Right lobe of liver (tissue), 6 donors: ENCODE measurements at places on chromosomes 6 and 20. TPM values are rescaled to one million over a fixed set of nuclear protein-coding genes. Genes with fewer than 3 reads are reported as not detected.

GRCh38 chr6:135163440-135163738 lies 17.7 kb upstream of the MYB start:
- H3K4me1 ChIP-seq: no peaks in the 10 kb centered on the region
- no peak for DNase-seq
- H3K36me3 ChIP-seq: no peaks in the 10 kb centered on the region
- no peaks in the 10 kb centered on the region for H3K27me3 ChIP-seq

- H3K27me3 ChIP-seq: no peaks in the 10 kb centered on the region
- no peaks in the 10 kb centered on the region for H3K36me3 ChIP-seq
- H3K4me3 ChIP-seq: no peak overlapping the region
- no peak overlapping the region for H3K27ac ChIP-seq
Measured at GRCh38 chr6:113120582-113121285, 736.4 kb upstream of the MARCKS start.

GRCh38 chr20:21237956-21238799 lies 65.0 kb upstream of the XRN2 start:
- H3K4me1 ChIP-seq: no peaks in the 10 kb centered on the region
- H3K27me3 ChIP-seq: no peaks in the 10 kb centered on the region
- DNase-seq: no peak
- H3K27ac ChIP-seq: no peak overlapping the region
- H3K36me3 ChIP-seq: no peaks in the 10 kb centered on the region
- H3K4me3 ChIP-seq: no peak overlapping the region

The PLCB1 gene
- total RNA-seq: 5.0 TPM

GRCh38 chr6:154367336-154367735 lies 10.7 kb upstream of the IPCEF1 start:
- no peak for DNase-seq
- no peak overlapping the region for H3K4me3 ChIP-seq

DNA sequence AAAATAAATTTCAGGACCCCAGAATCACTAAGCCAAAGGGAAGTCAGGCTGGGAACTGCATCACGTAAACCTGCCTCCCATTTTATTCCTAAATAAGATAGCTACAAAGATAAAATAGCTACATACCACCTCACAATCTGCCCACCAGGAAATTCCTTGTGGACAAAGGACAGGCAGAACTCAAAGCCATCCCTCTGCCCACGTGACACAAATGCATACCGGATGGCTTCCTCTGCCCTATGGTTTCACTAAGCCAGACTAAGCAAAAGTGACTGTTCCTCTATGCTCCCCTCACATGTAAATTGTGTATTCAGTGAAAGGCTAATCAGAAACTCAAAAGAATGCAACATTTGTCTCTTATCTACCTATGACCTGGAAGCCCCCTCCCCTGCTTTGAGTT lies 15.0 kb downstream of the MBOAT1 start:
- H3K27me3 ChIP-seq: no peaks in the 10 kb centered on the region
- DNase-seq: no peak
- H3K4me3 ChIP-seq: no peak overlapping the region
